ENCODE measurements at places on chromosomes 4 and X. TPM values are rescaled to one million over a fixed set of nuclear protein-coding genes. Genes with fewer than 3 reads are reported as not detected.

Gene RS1
- total RNA-seq: 0.21 TPM

Gene SHROOM3
- 16.7 TPM for total RNA-seq

Gene PPP2R2C
- 269 TPM for total RNA-seq

Gene PHF8
- 29.4 TPM for total RNA-seq

Gene ASB5
- 0.16 TPM for total RNA-seq

Gene PWWP3B
- total RNA-seq: 12.9 TPM

Gene MEPE
- total RNA-seq: 3.2 TPM

Gene SPANXN3
- total RNA-seq: not detected

Gene TRPC3
- 6.2 TPM for total RNA-seq

Gene IL15
- 2.0 TPM for total RNA-seq

Gene PCDH18
- total RNA-seq: 5.6 TPM

Gene XG
- total RNA-seq: not detected

Gene GPAT3
- 5.5 TPM for total RNA-seq

Gene TLR6
- 3.6 TPM for total RNA-seq

Gene DDIT4L
- 4.6 TPM for total RNA-seq

Gene OPRPN
- total RNA-seq: not detected

Gene TACR3
- 1.1 TPM for total RNA-seq
